ENCODE measurements at places on chromosomes 5 and 9. TPM values are rescaled to one million over a fixed set of nuclear protein-coding genes. Genes with fewer than 3 reads are reported as not detected.

Gene SHOC1
- polyA plus RNA-seq, result 0.03 TPM

Gene MIGA2
- 25.9 TPM for polyA plus RNA-seq

Gene ANKRD18A
- not detected for polyA plus RNA-seq

Gene ALDH1A1
- not detected for polyA plus RNA-seq

Gene CSF2
- polyA plus RNA-seq, result 0.31 TPM

Gene ARHGEF39
- polyA plus RNA-seq, result 2.8 TPM

Gene TUT7
- 13.3 TPM for polyA plus RNA-seq

Gene CAVIN4
- 2.6 TPM for polyA plus RNA-seq

Gene BTNL8
- polyA plus RNA-seq, result not detected

Gene KCNV2
- polyA plus RNA-seq, result not detected

Gene PCDHA10
- 0.02 TPM for polyA plus RNA-seq

Gene MEGF10
- polyA plus RNA-seq, result not detected

Gene DDX31
- polyA plus RNA-seq, result 10.7 TPM

Gene LCN15
- polyA plus RNA-seq, result not detected

Gene MEF2C
- polyA plus RNA-seq, result 1.5 TPM

Data from IMR-90 (cell line).